ENCODE measurements at places on chromosomes 3 and 15.
A peak's percentile ranks its signal among the peaks of the same experiment; 100 is the strongest.

- no peak for DNase-seq
These were observed 240.9 kb upstream of the UBE2E2 start for GRCh38 chr3:22962244-22962643.

- no peak for DNase-seq
These were observed 51.6 kb upstream of the SRGAP3 start for GRCh38 chr3:9301091-9301490.

- DNase-seq = no peak
These were observed 280.1 kb downstream of the EPHB1 start for GRCh38 chr3:135075157-135075556.

GRCh38 chr3:30342318-30343060, 263.9 kb upstream of the TGFBR2 start:
- no peak for DNase-seq

GRCh38 chr3:136495213-136495612, 245.1 kb downstream of the PCCB start:
- no peak for DNase-seq

DNA sequence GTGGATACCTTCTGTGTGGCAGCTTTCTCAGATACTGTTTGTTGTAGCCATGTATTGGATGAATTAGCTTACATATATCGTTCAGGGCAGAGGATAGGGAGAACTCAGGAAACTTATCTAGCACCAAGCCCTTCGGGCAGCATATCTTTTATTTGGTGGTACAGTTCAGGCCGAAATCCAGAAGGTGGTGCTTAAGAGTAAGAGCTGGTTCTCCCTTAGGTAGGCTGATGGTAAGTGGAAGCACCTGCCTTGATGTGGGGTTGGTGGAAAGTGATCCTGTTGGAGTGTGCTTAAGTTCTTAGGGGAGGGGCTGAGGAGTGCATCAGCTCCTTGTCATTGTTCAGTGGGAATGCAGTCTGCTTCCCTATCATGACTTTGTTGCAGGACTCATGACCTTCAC, 187.5 kb downstream of the DOCK3 start:
- no peak for DNase-seq

DNA sequence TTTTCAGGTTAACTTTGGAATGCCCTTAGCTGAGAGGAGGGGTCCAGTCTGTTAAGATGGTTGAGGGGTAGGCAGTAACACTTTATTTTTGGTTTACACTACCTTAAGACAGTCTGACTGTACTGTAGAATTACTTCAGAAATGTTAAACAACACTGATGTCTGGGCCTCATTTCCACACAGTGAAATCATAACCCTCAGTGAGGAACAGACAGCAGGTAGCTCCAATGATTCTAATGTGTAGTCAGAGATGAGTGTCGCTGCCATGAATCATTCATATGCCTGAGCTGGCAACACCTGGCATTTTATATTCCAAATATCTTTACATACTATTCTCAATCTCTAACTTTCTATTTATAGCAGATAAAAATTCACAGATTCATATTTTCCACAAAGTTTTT, 37.3 kb upstream of the POU1F1 start:
- no peak for DNase-seq

DNA sequence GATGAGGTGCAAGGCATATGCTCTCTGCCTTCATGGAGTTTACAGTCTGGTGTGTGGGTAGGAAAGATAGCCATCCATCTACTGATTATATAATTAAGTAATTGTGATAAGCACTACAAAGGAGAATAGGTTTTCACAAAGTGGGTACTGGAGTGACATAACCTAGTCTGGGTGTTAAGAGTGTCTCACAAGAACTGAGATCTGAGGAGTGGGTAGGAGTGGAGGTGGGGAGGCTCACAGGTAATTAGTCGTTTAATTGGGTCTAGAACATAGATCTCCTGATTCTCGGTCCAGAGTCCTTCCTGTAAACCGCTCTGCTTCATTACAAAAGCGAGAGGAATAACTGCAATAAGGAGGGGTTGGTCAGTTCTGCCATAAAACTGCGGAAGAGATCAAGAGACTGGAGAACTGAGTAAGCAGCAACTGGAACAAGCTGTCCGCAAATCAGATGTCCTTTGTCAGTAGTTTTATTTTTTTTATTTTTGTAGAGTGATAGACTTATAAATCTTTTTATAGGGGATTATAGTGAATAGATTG, 2.2 kb downstream of the NEO1 start:
- DNase-seq = no peak

DNA sequence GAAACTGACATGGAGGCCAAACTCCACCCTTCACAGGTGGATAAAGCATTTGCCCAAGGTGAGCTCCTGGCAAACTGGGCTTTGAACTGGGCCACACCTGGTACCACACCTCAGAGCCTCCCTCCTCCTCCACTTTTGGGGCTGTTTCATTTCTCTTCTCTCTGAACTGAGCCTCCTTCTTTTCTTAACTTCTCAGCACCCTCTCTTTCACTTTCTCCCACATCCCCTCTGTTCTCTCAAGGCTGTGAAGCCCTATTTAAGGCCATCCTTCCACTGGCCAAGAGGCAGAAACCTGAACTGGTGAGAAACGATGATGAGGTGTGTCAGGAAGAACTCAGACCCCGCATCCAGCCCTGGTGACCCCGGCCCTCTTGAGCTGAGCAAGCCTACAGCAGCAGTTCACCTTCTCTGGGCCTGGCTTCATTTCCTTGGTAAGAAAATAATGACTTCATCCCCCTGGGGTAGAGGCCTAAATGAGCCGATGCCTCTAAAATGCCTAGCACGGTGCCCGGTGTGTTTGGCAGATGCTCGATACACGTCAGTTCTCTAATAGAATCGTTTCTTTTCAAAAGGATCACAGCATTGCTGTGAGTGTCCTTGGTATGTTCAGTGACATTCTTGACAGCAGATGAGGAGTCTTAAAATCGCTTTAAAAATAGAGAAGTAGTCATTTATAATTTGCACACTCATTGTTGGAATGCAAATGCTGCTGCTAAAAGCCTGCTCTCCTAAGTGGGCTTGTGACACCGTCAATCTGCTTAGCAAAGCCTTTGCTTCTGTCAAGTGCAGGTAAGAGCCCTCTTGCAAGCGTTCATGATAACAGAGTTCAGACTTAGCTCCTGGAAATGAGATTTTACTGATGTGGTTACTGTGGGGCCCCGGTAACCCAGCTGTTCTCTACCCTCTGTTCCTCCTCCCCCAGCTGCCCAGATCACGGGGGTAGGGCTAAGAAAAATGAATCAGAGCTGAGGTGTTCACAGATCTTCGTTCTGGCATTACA, 97.7 kb upstream of the ATP2B2 start:
- DNase-seq = no peak

DNA sequence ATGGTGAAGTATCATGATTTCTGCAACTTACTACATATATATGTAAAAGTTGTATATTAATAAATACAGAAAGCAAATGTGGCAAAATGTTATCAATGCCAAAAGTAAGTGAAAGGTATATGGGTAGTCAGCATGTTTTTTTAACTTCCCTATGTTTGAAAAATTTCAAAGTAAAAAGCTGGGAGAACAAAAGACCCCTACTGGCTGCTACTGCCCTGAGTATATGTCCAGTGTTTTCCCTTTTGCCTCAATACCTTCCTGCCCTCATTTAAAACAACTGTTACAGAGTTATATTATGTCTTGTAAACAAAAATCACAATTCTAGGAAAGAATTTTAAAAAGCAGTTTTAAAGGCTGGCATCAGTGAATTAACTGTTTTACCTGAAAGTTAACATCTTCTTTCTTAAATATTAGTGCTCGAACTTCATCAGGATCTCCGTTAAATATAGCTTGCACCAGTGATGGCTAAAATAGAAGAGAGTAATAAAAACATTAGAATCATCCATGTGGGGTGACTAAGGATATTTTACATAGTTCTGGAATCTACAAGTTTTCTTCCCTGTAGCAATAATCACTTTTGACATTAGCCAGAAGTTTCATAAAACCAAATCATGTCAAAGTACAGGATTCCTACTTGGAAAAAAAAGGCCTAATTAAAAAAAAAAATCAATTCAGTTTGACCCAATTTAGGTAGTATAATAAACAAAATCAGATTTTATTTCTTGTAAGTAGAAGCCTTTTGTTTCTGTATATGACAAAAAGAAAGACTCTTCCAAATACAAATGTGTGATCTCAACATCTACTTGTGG, 2.7 kb downstream of the ANKRD28 start:
- no peak for DNase-seq

- DNase-seq = peak; percentile 69
These were observed 2.7 kb downstream of the TMEM108 start for GRCh38 chr3:133040696-133041523.

- no peak for DNase-seq
These were observed 133.7 kb downstream of the FOXB1 start for GRCh38 chr15:60137711-60138396.

GRCh38 chr3:61877359-61878138, 316.2 kb downstream of the PTPRG start:
- DNase-seq = no peak

- no peak for DNase-seq
These were observed 143.3 kb downstream of the HCN4 start for GRCh38 chr15:73225358-73226015.

DNA sequence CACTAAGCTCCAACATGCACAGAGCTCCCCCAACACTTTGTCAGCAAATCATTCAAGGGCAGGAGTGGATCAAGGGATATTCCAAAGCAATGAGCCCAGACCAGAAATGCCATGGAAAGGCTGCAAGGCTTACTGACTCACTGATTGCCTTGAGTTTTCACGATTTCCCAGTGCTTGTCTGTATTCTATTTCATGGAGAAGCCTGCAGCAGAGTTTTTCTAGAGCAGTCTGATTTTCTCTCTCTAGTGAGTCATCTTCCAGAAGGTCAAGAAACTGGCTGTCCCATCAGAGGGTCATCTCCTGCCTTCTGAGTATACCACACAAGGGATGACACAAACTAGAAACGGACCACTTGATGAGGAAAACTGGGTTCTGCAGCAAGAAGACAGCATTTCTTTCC, 16.5 kb downstream of the LMCD1 start:
- no peak for DNase-seq

DNA sequence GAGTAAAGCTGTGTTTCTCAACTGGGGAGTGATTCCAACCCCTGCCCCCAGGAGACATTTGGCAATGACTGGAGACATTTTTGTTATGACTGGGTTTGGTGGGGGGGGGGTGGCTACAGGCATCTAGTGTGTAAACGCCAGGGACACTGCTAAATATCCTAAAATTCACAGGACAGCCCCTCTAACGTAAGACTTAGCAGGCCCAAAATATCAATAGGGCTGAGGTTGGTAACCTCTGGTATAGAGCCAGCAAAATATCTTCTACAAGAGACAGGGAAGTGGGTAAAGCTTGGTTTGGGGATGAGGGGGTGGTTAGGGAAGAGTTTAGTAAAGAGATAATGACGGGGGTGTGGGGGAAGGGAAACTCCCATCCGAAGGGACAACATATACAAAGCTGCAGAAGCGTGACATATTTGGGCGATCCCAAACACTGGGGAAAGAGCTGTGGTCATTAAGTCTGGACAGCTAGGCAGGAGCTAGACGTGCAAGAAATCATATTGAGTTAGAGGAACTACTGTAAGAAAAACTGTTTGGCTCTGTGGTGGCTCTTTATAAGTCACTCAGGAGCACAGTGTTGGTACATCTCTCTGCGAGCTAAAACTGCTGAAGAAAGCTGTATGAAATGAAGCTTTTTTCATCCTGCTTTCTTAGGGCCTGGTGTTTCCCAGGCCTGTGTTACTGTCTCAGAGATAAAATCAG, 697 bp upstream of the TRIM69 start:
- no peak for DNase-seq

DNA sequence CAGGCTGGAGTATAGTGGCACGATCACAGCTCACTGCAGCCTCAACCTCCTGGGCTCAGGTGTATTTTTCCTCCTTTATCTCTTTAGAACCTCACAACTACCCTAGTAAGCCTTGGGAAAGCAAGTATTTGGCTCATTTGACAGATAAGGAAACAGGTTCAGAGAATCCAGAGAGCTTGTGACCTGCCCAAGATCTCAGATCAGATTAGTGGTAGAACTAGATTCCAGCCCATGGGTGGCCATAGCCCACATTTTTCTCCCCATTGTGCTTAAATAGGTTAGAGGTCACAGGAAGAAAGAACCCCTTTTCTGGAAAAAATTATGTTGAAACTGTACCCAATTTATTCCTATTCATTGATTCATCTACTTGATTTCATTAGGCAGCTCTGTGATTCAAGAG, 64.3 kb downstream of the TSC22D2 start:
- no peak for DNase-seq

- no peak for DNase-seq
These were observed 38.1 kb upstream of the LMOD3 start for GRCh38 chr3:69160525-69160924.

DNA sequence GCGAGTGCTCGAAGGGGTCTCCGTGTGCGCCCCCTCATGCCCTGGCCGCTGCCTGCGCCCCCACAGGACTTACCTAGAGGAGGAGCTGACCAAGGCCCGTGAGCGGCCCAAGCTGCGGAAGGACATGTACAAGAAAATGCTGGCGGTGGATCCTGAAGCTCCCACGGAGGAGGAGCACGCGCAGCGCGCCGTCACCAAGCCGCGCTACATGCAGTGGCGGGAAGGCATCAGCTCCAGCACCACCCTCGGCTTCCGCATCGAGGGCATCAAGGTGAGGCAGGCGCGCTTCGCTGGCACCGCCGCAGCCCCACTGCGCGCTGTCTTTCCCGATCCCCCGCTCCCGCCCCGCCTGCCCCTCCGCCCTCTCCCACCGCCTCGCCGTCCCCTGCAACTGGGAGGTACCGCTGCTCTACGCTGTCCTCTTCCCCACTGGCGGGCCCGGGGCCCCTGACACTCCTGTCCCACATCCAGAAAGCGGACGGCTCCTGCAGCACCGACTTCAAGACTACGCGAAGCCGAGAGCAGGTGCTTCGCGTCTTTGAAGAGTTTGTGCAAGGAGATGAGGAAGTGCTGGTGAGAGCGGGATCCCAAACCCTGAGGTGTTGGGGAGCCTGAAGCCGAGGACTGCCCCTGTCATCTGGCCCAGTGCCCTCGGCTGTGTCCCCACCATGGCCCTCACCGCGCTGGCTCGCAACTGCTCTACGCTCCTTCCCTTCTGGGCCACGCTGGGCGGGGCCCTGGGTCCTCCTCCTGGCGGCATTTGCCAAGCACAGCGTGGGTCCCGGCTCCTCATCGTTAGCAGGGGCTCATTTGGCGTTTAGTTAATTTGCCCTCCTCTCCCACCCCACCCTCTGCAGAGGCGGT, 8.5 kb downstream of the ITPKA start:
- DNase-seq = no peak

DNA sequence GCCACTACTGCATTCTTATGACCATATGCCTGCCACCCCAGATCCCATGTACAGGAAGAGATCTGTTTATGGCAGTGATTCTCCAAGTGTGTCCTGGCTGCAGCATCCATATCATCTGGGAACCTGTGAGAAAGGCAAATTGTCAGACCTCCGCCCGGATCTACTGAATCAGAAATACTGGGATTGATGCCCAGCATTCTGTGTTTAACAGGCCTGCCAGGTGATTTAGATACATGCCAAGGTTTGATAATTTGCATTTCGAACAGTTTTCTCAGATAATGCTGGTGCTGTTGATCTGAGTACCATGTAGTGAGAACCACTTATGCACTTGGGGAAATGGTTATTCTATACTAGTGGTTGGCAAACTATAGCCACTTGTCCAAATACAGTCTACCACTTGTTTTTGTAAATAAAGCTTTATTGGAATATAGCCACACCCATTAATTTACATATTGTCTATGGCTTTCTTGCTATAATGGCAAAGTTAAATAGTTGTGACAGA, 165.4 kb downstream of the SSR3 start:
- DNase-seq = no peak
